HAP-1 (cell line): ENCODE measurements at places on chromosomes 5 and 9.
A peak's percentile ranks its signal among the peaks of the same experiment; 100 is the strongest.

DNA sequence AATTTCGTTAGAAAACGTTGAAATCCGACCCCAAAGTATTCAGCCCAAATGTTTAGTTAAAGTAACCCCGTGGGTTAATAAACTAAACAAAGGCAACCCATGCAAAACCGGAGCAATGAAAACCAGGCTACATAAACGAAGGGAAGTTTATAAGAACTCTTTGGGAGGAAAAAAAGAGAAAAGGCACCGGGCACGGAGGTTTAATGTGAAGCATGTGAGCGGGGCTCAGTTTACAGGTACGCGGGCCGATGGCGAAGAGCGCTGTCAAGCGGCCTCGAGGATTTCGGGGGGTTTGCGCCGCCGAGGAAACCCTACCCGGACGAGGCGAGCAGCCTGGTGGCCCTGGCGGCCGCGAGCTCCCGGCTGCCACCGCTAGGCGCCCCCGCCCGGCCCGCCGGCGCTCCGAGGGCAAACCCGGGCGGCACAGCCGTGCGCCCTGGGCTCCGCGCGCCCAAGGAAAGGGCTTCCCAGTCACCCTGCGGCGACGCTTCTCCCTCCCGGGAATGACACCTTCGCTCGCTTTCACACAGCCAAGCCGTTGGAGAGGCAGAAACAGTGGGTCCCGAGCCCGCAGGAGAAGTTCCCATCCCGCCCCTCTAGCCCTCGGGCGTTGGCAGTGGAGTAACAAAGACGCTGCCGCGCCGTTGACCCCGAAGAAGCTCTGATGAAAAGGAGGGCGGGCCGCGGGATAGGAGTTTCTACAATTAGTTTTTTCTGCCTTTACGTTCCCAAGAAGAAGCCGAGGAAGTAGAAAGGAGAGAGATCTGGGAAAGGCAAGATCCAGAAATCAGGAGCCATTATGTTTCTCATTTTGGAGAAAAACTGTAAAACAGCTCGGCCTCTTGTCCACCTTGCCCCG lies 126.0 kb downstream of the TMEM174 start:
- peak; percentile 22 for DNase-seq

GRCh38 chr5:38468202-38468673 lies 88.2 kb downstream of the LIFR start:
- no peak for DNase-seq

DNA sequence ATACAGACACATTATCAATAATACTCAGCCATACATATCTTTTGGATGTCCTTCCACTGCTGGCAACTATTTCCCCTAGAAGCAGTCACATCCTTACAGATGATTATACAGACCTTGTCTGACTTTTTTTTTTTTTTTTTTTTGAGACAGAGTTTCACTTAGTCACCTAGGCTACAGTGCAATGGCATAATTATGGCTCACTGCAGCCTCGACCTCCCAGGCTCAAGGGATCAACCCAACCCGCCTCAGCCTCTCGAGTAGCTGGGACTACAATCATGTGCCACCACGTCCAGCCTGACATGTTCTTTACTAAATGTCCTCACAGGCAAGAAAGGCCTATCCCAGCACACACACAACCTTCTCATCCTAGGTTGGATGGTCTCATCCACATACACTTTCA lies 24.0 kb downstream of the NR6A1 start:
- no peak for DNase-seq

DNA sequence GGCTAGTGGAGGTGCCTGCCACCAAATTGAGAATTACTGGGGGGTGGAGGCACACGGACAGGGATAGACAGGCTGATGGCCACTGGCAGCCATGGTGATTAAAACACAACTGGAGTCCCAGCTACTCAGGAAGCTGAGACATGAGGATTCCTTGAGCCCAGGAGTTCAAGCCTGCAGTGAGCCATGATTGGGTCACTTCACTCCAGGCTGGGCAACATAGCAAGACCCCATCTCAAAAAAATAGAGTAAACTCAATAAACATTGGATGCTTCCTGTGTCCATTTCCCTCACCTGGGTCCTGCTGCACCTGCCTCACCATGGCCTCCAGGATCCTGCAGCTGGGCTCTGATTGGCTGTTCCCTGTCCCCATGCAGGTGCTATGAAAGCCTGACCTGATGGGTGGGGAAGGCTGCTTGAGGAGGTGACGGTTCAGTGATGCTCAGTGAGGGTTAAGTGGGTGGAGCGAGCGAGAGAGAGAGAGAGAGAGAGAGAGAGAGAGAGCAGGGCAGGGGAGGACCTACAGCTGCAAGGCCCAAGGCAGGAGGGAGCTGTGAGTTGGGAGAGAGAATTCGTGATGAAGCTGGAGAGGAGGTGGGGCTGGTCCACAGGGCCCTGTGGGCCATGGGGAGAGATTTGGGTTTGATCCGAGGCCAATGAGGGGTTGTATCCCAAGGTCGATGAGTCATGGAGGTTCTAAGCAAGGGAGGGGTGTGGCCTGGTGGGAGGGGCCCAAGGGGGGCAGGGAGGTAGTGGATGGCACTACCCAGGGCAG lies 36.7 kb upstream of the FUBP3 start:
- DNase-seq = no peak

DNA sequence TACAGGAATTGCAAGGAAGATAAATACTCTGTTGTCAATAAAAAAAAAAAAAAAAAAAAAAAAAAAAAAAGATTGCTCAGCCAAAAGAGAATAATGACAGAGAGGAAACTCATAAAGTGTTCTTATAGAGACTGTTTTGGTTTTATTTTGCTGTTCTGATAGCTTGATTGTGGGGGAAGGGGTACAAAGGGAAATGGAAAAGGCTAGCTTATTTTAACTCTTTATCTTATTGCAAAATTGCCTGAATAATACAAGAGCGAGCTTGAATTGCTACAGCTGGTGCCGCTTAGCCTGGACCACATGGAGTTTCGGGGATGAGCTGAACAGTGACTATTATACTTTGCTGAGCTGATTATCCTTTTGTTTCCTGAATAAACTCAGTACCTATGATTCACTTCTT lies 31.0 kb upstream of the SHISAL2B start:
- DNase-seq = no peak

DNA sequence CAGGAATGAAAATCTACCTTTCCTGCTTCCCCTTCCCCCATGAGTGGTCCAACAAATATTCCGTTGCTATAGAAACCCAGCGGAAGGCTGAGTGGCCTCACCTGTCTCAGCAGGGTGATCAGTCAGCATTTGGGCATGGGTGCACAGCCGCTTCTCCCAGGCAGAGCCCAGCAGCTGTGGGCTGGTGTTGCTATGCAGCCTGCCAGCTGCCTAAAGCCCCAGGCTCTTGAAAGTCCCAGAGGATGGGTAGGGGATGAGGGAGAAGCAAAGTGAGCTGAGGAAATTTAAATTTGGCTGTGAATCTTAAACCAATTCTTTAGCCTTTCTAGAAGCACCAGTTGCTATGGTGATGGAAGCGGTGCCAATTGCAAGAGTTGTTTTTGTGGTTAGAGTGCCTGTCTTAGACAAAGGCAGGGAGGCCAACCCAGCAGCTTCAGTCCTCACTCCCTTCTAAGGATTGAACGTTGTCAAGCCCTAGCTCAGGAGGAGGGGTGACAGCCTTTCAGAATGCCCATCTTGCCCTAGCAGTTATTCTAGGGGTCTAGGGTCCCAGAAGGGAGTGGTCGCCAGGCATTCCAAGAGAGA lies 151.5 kb upstream of the PITX1 start:
- peak; percentile 20 for DNase-seq

DNA sequence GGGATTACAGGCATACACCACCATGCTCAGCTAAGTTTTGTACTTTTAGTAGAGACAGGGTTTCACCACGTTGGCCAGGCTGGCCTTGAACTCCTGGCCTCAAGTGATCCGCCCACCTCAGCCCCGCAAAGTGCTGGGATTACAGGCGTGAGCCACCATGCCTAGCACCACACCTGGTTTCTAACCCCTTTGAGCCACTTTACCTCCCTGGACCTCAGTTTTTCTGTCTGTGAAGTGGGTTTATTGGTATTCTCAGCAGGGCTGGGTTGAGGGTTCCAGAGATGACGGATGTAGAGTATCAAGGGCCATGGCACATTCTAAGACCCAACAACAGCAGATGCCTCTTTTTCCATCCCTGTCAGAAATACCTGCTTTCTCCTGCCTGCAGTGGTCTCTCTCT lies 38.6 kb downstream of the AMBP start:
- no peak for DNase-seq

GRCh38 chr5:125196481-125197111 lies 450.2 kb upstream of the ZNF608 start:
- peak; percentile 16 for DNase-seq

DNA sequence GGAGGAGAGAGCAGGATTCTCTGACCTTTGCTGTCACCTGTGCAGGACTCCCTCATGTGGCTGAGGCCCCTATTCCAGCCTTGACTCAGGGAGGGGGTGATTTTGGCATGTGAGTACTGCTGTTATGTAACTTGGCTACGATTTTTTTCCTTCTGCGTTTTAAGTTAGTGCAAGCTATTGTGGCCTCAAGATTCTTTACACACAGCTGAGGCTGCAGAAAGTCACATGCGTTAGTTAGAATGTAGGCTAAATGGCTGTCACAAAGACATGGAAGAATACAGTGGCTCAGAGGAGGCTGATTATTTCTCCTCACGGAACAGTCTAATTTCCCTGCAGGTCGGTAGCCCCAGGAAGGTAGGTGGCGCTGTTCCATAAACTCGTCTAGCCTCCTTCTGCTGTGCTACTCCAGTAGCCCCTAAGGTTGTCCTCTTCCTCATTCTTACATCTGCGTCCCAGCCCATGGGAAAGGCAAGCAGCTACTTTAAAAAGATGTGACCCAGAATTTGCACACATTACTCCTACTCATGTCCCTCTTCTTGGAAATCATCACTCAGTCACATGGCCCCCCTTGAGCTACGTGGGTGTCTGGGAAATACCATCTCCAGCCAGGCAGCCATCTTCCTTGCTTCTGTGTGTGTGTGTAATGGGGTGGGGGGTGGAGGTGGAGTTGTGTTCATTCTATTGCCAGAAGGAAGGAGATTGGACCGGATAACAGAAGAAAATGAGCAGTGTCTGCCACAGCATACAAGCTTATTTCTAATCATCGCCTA lies 486.6 kb downstream of the CCDC171 start:
- DNase-seq = peak; percentile 5

GRCh38 chr5:78627175-78627574 lies 21.4 kb downstream of the LHFPL2 start:
- no peak for DNase-seq

DNA sequence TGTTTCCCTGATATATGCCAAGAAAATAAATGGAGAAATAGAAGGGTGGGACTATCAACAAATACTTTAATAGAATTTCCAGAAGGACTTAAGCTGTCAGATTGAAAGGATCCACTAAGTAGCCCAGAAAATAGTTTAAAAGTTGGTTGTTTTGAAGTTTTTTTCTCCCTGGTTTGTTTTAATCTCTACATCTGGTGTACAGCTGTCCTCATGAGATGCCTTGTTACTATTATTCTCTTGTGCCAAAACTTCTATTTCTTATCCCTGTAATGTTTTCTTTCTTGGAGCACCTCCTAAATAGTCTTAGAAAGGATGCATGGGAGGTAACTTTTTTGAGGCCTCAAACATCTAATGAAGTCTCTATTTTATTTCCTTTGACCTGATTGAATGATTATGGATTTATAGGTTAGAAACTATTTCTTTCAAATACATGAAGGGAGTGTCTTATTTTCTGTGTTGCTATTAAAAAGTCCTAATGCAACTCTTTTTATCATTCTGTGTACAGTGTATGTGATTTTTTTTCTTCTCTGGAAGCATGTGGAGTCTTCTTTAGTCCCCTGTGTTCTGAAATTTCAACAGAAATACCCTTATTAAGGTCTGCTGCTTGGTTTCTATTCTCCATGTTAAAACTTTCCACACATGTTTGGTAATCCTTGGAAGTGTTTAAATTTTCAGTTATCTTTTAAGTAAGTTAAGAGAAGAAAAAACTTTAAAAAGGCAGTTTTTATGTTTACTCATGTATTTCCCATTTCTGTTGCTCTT lies 140.0 kb upstream of the CDKN2B start:
- DNase-seq = no peak

- no peak for DNase-seq
Observed at GRCh38 chr5:150848271-150848670, 1.9 kb downstream of the IRGM start.

GRCh38 chr9:21974722-21975409 lies 19.3 kb downstream of the CDKN2A start:
- no peak for DNase-seq

DNA sequence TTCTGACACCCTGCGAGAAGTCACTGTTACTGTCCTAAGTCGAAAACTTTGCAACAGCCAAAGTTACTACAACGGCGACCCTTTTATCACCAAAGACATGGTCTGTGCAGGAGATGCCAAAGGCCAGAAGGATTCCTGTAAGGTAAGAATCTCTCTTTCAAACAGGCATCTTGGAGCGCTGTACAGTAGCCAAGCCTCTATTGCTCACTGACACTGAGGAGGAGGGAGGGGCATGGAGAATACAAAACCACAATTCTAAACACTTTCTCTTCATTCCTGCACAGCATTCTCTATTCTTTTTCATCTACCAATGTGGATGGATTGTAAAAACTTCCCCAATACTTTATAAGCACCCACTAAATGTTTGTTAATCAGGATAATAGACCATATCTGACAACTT lies 7.4 kb downstream of the GZMK start:
- DNase-seq = no peak

GRCh38 chr5:176736931-176737745 lies 73.2 kb upstream of the UNC5A start:
- no peak for DNase-seq

DNA sequence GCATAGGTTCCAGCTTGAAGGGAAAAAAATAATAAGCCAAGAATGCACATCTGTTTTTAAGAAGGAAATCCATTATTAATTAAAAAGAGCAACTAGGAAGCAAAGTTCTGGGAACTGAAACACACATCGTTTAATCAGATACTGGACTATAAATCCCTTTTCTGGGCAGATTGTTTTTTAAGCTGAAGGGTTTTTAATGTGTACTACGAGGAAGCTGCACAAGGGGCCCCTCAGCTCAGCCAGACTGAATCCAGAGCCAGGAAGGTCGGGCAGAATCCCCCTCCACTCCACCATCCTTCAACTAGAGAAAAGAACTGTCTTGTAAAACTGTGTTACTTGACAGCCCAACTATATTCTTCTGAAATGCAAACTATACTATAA lies 49.2 kb downstream of the ROR2 start:
- DNase-seq = no peak

DNA sequence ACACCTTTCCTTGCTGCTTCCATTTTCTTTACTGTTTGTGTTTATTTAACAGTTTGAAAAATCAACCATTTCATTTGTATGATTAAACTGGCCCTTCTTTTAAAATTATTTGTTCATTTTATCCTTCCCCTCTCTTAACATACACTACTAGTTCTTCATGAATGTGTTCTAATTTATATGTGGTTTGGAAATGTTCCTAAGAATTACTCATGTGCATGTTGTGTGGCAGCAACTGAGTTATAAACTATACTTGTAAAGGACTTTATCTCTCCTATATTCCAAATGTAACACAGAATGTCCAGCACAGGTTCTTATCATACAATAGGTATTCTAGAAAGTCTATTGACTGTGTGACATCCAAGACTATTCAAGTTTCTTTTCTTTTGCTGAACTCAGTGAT lies 358.2 kb upstream of the MEF2C start:
- no peak for DNase-seq

DNA sequence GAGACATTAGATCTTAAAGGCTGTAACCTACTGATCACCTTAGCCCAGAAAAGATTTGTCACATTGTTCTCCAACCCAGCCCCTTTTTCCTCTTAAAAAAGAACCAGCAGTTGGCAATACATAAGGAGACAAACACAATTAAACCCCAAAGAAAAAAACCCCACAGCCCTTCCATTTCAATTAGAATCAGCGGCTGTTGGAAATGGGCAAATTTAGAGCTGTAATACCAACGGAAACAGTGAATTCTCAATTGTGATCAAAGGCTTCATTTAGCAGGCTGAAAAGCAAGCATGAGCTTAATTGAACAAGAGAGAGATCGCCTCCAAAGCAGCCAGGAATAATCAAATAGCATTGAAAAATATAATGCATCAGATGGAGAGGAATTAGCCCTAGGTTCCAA lies 153.6 kb downstream of the FAM114A2 start:
- DNase-seq = no peak
